Midbrain (tissue), 1 donor: ENCODE measurements at places on chromosomes 12 and 14.

DNA sequence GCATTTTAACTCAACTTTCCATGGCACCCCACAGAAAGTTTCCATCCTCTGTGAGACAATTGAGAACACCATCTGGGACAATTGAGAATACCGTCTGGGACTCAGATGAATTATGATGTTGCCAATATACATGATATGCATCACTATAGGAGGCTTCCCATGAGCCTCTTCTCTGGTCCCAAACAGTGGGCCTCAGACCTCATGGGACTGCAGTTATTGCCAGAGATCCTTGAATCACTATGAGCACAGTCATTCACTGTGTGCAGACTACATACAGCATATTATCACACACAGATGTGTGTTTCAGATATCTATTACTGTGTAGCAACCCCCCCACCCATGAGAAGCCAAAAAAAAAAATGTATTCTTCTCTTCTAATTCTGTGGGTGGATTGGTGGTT is 134.4 kb downstream of the GXYLT1 start:
- no peak for DNase-seq

- DNase-seq, result no peak
These were observed 64.5 kb downstream of the SYT1 start for GRCh38 chr12:78929075-78929418.

- no peak for DNase-seq
These were observed 67.4 kb upstream of the FBRSL1 start for GRCh38 chr12:132422381-132423043.

GRCh38 chr12:132448463-132448820 is 41.5 kb upstream of the FBRSL1 start:
- no peak for DNase-seq

DNA sequence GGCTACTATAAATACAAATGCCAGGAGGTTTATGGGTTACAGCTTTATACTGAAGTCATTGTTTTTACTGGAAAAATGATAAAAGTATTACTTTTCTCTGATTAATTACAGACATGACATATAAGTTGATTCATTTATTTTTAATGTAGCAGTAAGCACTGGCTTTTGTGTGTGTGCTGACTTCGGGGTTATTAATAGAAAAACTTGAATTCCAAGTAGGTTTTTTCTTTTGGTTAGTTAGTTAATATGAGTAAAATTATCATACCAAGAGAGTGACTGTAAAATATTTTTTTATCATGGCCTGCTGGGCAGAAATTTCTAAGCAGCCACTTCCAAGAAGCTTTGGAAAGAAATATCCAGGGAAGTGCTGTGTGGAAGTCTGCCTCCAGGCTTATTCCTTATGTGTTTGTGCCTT is 56.4 kb downstream of the IFT81 start:
- no peak for DNase-seq

- no peak for DNase-seq
These were observed 3.1 kb downstream of the OTUB2 start for GRCh38 chr14:94029265-94029664.

- DNase-seq, result no peak
These were observed 358.4 kb upstream of the SOX5 start for GRCh38 chr12:24307716-24308335.

GRCh38 chr14:91466192-91466591 is 43.9 kb downstream of the PPP4R3A start:
- no peak for DNase-seq

DNA sequence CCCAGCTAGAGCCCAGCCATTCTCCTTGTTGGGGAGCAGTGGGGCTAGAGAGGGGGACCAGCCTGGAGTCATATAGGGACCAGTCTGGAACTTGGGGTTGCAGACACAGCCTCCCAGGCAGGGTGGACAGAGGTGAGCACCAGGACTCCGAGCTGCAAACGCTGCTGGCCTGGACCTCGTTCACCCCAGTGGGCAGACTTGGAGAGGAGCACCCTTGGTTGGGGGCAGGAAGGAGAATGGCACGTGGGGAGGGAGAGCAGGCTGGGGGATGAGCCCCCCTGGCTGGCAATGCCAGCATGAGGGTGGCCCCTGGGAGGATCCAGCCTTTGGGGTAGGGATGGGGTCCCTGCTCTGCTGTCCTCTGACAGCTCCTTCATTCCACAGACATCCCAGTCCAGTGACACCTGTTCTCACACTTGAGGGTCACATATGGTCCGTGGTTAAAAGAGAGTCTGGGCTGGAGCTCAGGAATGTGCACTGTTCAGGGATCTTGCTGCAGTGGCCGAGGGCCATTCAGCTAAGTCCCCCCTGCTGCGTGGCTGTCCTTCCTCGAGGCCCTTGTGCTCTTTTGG is 2.8 kb downstream of the LBHD2 start:
- DNase-seq, result no peak

- no peak for DNase-seq
These were observed 20.6 kb downstream of the SPX start for GRCh38 chr12:21546716-21547115.

GRCh38 chr12:1500095-1500801 is 94.1 kb downstream of the FBXL14 start:
- DNase-seq, result no peak

GRCh38 chr12:119258149-119258548 is 76.4 kb upstream of the CCDC60 start:
- no peak for DNase-seq

GRCh38 chr14:32374155-32374554 is 45.1 kb downstream of the AKAP6 start:
- no peak for DNase-seq

DNA sequence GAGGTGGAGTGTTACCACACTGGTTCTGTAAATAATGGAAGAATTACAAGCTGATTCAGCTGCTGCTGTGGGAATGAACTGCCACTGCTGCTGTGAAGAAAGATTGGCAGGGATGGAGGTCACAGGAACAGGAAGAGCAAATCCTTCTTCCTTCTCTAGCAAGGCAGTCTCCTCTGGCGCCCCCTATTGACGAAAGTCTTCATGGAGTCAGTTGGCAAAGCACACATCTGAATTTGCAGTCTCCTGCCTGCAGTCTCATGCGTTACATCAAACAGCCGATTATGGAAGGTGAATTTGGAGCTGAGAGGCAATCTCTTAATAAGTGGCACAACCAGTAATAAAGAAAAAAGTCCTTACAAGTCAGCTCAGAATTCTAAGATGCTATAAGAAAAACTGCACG is 106.0 kb upstream of the TMTC1 start:
- peak; percentile 33 for DNase-seq
